GF-D8 (cell line): ENCODE measurements at places on chromosomes 5 and 9.

DNA sequence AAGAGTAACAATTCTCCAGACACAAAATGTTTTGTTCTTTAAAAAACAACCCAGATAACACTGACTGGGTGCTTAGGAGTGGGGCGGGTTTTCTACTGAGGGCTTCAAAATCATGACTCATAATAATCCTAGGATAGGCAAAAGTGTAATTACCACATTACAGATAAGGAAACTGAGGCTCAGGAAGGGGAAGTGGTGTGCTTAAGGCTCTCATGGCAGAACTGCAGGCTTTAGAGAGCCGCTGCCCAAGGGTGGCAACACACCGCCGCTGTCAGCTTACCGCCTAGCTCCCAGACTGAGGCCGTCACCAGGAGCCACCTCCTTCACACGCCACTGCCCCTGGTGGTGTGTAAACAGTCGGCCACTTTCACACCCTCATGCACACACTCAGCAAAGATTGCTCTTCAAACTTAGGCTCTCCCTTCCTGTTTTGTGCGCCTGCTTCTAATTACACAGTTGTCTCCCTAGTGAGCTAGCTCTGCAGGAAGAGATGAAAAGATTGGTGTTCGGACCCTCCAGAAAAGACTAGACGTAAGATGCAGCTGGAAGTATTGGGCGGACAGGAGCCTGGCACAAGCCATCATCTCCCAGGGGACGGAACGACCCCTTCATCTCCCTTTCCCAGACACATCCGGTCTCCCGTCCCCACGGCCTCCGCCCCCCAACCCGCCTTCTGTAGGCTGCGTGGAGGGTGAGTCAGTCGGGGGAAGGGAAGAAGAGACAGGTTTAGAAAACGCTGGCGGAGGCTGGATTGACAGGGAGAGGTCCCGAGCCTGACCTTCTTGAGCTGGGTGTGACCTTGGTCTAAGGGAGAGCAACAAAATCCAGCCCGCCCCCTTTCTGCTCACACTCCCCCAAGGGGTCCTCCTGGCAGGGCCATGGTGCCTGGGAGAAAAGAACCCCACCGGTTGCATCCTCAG is 162.7 kb downstream of the SYK start:
- no peak for DNase-seq

GRCh38 chr5:158324236-158324635 is 465.3 kb upstream of the CLINT1 start:
- no peak for DNase-seq

DNA sequence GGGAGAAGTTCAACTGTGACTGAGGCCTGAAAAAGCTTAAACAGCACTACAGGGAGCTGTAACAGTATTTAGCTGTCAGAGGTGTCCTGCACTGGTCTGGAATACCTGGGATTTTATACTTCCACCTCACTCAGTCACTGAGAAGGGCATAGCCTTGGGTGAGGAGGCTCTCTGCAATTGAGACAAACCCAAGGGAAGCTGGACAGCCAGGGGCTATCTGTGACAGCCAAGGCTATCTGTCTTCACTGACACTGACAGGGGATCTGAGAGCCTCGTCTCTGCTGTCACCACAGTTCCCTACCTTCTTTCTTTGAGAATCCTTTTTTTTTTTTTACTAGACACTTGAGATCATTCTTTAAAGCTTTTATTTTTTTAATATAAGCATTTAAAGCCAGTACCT is 356.2 kb upstream of the CD180 start:
- no peak for DNase-seq

GRCh38 chr5:115736004-115736689 is 80.3 kb downstream of the CDO1 start:
- DNase-seq = no peak

- no peak for DNase-seq
These were observed 48.4 kb downstream of the ADAMTS16 start for GRCh38 chr5:5188376-5189050.

DNA sequence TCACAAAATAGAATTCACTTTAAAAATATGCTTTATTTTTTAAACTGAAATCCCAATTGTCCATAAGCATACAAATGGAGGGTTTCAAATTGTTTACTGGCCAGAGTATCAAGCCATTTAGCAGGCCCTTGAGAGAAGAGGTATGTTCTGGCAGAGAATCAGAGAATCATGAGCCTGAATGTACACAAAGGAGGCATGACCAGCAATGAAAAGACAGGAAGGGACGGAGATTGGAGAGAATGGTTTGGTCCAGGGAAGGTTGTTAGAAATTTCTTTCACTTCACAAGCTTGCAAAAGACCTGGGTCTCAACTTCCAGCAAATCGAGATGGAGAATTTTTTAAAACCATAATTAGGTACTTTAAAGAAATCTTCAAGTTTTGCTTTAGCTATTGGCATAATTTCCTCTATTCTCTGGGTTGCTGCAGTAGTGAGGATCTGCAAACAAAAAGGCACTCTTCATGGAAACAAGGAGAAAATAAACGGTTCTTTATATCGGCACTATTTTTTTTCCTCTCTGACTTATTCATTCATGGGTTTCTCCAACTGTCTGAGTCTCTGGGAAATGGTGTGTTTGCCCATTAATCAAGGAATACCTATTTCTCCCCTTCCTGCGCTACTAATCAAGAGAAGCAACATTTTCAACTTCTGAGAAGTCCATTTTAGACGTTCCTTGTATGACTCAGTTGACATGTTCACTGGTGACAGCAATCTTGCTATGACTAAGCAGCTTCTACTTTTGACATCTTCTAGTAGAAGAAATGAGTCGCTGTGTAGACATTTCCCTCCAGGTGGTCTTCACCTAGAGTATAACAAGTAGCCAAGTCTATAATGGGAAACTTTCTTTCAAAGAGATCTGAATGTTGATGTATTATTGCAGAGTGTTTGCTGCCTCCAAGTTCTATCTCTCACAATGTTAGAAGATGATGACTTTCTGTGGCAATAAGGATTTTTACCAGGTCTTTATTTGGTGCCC is 23.1 kb upstream of the ERCC6L2 start:
- no peak for DNase-seq

DNA sequence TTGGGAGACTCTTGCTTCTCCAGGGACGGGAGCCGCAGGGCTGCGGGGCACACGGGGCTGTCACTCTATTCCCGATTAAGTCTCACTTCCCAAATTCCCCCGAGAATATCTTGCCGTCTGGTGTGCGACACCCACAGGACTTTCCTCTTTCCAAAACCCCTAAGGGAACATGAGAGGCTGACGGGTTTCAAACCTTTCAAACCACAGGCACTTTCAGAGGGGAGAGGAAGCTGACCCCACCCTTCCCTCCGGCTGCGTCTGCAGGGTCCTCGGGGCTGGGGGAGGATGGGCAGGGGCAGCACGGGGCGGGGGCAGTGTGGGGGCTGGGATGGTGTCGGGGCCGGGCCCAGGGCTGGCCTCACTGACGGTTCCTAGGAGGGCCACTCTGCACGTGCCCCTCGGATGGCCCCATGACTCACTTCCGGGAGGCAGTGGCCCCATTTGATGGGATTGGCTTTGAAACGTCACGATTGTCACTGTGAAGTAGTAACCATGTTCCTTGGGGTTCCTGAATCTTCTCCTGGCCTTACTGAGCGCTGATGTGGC is 38.2 kb downstream of the SLC9A3 start:
- DNase-seq = no peak

DNA sequence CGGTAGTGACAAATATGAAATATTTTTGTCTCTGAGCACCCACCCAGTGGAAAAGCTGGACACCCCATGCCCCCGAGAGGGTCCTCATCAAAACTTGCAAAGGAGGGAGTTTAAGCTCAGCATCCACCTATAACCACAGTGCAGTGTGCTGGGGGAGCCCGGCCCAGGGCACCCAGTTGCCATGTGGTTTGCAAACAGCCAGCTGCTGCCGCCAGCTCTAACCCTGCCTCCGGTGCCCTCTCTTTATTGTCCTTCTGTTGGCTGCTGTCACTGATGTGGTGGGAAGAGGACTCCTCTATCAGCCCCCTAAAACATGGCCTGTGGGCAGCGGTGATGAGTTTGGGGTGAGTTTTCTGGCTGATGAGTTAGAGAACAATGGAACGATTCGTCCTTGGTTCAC is 160.9 kb upstream of the MVB12B start:
- DNase-seq = no peak

DNA sequence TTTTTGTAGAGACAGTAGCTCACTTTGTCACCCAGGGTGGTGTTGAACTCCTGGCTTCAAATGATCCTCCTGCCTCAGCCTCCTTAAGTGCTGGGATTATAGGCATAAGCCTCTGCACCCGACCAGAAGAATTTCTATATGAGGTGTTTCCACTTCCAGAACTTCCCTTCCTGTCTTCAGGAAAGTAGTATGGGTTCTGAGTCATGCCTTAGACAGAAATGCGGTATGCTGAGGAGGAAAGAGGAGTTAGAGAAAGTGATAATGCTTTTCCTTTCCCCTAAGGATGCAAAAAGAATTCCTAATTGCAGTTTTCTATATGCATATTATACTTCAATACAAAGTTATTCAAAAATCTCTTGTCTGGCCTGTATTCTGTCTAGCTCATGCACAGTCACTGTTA is 16.4 kb upstream of the ADAMTSL1 start:
- no peak for DNase-seq

DNA sequence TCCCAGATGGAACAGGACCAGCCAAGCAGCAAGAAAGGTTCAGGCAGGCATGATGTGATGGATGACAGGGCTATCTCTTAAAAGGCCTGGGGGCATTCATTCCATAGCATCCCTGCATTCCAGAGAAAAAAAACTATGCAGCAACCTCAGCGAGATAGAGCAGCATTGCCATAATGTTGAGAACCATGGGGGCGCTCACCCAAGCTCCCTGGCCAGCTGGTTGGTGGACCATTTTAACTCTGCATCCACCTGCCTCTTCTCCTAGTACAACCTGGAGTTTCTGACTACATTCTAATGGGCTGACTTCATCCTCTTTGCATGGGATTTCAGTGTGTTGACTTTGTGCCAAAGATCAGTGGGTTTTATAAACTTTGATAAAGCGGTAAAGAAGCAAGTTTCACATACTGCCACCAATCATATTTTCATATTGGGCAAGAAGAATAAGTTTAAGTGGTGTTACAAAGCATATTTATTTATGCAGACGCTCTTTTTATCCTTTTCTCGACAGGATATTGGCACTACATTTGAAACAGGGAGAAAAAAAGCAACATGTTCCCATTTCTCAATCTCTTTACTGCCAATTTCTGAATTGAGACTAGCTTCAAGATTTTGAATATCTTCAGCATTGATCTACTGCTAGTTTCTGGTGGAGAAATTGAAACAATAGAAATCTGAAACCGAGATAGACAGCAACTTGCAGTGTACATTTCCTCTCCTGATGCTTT is 378.3 kb upstream of the WWC1 start:
- DNase-seq = no peak

DNA sequence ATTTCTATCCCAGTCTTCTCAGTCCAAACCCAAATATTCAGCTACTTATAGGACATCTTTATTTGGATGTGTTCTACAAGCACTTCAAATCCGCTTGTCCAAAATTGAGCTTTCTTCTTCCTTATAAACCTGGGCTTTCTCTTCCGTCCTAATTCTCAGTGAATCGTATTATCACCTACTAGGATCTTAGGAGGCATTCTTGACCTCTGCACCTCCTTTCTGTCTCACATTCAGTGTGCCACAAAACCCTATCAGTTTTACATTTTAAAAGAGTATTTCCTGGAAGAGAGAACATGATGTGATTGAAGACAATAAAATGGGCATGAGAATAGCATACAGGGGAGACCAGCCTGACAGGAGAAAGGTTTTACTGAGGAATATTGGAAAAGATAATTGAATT is 16.8 kb upstream of the GNE start:
- DNase-seq = no peak

DNA sequence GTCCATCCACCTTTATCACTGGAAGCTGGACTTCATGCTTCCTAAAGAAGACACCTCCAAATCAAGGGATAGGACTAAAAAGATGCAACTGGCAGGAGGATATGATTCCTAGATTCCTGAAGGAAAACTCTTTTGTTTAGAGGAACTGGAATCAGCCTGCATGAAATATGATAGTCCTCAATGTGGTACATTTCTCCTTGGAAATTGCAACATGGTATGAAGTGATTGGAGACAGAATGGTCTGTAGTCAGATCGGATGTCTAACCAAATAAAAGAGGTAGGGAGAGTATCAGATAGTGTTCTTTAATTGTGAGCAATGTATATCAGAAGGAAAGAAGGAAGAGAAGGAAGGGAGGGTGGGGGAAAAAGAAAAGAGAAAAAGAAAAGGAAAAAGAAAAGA is 116.1 kb upstream of the FSTL4 start:
- no peak for DNase-seq

- no peak for DNase-seq
These were observed 248.1 kb downstream of the CETN3 start for GRCh38 chr5:90161414-90161813.

GRCh38 chr5:36374266-36374862 is 72.7 kb upstream of the RANBP3L start:
- DNase-seq = no peak

DNA sequence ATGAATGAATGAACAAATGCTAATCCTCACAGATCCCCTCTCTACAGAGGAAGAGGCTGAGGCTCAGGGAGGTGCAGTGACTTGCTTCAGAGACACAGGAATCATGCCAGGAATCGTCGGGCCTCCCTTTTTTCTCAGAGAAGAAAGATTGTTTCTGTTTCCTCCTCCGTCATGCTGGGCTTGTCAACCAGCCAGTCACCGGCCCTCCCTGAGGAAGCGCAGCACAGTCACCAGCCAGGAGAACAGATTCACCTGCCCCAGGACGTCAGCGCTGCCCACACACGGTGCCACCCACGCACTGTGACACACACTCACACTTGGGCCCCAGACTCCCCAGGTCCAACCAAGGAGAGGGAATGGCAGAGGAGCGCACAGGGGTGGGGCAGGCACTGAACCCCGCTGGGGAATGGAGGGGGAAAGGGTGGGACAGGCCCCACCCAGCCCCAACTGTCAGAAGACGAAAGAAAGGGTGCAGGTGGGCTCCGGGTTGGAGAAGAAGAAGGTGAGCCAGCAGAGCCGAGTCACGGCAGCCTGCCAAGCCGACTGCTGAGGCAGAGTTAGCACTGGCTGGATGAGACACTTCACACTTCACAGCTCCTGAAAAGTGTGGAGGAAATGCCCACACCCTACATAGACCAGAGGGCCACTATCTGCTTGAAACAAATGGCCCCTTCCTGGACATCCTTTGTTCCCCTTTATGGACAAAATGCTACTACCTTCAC is 13.8 kb upstream of the ERGIC1 start:
- no peak for DNase-seq

DNA sequence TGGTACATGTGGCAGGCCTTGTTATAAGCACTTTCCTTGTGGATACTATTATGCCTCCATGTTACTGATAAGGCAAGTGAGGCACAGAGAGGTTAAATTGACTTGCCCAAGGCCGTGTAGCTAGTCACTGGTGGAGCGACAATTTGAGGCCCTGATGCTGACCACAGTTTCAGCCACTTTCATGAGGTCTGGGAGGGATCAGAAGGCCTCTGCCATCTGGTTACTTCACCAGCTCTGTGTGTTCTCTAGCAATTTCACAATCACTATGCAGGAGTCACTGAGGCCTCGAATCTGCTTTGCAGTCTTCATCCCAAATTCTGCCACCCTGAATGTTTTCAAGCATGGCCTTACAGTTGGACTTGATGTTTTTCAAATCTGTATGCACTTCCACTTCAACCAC is 9.1 kb downstream of the LRRC70 start:
- DNase-seq = no peak
